ENCODE measurements at places on chromosomes 7 and 10.

DNA sequence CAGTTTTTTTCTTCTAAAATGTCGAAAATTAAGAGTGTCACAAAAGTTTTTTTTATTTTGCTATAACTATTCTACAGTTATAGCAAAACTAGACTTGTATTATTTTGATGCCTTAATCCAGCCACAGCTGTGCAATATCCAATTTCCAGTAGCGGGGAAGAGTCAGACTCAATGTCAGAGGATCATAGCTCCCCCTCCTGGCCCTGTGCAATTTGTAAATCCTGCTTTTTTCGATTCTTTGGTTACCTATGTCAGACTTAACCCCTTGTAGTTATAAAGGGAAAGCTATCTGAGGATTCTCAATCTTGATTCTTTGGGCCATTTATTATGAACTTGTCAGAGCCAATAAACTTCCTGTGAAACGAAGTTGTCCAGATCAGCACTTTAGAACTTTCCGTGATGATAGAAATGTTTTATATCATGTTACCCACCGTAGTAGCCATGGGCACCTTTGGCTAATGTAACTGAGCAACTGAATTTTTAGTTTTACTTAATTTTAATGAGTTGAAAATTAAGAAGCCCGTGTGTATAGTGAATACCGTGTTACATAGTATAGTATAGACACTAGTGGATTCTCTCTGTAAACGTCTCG is 87.7 kb upstream of the PRKCQ start:
- DNase-seq = no peak

DNA sequence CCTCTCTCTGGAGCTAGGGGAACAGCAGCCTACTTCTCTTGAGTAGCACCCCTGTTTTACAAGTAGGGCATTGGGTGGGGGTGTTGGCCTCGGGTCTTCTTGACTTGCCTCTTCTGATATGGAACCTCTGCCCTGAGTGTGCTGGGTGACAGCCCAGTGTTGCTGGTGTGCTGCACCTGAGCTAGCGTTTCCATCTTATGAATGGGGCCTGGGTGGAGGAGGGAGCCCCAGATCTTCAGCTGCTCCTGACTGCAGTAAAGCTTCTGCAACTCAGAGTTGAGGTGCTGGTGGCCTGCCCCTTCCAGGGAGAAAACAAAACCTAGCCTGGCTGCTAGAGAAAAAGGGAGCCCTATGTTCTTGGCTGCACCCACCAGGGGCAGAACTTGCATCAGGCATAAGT is 202.5 kb upstream of the SHH start:
- DNase-seq = no peak

- no peak for DNase-seq
Observed at GRCh38 chr10:19843487-19843886, 27.3 kb downstream of the PLXDC2 start.

DNA sequence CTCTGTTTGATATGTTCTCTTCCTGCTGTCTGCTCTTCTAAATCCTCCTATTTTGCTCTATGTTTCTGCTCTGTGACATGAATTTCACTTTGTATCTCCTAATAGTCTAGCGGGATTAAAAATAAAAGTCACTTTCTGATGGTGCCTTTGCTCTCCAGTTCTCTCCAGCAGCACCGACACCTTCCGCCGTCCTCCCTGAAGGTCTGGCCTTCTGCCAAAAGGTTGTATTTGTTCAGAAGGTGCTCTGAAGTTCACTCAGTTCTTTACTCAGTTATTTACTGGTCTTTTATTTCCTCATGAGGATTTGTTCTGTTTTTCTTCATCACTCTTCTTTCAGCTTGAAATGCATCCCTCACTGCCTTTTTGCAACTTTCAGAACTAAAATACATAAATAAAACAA is 11.2 kb upstream of the EPHA1 start:
- no peak for DNase-seq

DNA sequence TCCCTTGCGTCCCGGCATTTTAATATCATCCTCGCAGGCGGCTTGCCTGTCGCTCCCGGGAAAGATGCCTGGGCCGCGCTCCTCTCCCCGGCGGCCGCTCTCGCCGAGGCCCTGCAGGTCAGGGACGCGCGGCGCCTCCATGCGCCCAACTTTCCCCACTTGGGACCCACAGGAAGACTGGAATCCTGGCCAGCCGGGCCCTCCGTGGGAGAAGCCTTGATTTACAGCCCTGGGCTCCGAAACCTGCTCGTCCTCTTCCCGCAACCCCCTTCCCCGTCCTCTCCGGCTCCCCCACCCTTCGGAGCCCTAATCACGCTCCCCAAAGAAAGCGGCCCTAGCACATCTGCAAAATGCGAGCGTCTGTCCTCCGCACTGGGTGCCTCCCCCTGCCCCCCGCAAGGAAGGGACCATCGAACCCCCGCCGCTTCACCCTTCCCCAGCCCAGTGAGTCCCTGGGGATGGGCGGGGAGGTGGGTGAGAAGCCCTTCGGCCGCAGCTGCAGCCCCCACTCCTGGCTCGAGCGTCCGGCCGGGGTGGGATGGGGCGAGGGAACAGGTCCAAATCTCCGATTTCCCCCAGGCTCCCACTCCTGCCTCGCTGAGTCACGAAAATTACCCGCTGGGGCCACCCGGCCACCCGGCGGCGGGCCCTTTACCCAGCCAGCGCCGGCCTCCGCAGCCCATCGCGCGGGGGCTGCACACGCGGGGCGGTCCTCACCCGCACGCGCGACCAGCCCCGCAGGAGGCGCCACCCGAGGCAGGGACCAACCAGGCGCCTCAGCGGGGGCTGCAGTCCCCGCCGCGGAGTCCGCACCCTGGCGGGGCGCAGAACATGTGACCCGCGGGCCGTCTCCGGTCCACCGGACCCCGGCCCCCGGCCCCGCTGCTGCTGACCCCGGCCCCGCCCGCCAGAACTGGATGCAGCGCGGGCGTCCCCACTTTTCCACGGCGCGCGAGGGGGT is 695 bp downstream of the HSPA12A start:
- no peak for DNase-seq

DNA sequence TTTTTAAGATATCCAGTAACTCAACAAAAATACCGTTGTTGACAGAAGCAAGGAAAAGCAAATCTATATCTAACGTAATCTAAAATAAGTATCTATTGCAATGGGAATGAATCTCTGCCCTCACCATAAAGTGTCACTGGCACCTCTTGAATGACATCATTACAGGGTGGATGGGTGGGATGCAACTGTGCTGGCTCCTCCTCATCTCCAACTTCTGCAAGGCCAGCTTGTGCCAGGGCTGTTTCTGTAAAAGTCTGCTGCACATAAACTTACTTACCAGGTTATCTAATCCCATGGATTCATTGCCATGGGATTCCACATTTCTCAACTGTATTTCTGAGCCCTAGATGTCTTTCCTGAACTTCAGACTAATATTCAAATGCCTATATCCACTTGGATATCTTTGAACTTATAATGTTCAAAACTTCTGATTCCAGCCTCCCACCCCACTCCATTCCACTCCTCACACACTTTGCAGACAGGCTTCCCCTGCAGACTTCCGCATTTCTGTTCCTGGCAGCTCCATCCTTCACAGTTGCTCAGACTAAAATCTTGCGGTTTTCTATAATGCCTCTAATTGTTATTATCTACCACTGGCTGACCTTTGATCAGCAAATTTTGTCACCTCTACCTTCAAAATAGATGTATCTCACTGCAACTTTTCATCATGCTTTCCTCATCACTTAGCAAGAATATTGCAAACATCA is 10.7 kb downstream of the FGL2 start:
- DNase-seq = no peak

GRCh38 chr7:116224492-116225098 is 14.3 kb downstream of the TES start:
- DNase-seq = no peak

DNA sequence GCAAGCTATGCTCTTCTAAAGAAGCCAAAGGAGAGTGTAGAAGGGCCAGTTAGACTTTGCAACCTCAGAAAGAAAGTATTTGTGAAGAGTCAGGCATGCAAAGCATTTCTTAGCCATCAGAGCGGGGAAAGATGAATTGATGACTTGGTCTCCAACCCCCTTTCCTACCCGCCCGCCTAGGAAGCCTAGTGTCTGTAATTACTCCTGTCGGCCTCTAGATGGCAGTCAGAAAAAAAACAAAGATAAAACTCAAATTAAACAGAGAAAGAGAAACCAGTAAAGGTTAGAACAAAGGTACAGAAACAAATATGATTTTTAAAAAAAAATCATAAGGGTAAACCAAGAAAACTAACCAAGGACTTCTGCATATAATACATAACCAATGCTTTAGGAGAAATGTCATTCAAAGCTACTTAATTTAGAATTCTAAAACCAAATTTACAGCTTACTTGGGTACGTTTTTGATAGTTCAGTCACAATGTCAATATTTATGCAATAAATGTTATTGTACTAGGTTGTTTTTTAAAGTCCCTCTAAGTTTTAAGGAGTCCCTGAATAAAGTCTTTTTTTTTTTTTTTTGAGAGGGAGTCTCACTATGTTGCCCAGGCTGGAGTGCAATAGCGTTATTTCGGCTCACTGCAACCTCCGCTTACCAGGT is 97.6 kb downstream of the LYZL1 start:
- DNase-seq = no peak

DNA sequence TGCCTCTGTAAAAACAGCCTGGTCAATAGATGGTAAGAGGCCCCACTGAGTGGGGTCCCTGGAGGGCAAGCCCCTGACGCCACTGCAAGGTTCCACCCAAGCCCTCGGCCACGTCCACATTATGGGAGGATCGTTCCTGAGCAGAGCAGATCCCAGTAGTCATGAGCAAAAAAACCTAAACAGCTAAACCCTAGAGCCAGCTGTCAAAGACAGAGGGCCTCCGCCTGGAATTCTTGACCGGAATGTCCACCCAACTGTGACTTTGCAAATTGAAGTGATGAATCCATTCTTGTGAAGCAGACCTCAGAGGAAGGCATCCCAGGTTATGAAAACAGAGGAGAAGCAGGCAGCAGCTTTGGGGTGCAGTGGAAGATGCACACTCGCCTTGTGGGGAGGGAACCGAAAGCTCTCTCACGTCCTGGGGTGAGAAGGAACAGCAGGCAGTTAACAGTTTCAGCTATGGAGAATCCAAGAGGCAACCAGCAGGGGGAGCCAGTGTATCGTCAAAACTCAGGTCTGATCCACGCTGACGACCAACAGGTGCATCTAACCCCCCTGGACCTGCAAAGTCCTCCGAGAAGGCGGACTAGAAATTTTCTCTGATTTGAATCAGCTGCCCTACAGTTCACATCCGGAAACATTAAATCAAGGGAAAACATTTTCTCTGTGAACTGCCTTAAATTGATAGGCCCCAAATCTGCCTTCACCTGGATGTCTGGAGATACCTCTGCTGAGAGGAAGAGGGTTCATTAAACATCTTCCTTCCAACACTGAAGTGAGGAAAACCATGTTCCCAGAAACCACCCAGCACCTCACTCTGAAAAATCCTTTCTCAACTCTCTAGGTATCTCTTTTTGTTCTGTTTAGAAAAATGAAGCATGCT is 139.1 kb upstream of the PFKP start:
- peak; percentile 50 for DNase-seq

GRCh38 chr7:130352194-130353074 is 7.8 kb downstream of the CPA5 start:
- no peak for DNase-seq

- no peak for DNase-seq
Observed at GRCh38 chr7:7529328-7529727, 6.3 kb downstream of the COL28A1 start.

- no peak for DNase-seq
Observed at GRCh38 chr7:137609500-137609899, 237.3 kb downstream of the DGKI start.

DNA sequence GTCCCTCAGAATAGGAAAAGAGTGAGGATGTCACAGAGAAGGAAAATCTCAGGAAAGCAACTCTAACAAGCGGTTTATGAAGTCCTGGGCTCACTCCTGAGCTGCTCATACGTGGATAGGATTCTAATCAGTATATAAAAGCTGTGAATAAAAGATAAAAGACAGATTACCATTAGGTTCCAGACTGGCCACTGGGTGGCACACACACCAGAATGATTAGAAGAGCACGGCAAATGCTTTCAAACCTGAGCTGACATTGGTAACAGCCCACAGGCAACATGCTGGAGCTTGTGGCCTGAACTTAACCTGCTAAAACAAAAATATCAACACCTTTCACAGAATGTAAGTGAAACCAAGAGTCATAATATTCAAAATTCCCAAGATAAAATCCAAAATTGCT is 370.8 kb downstream of the GRID1 start:
- DNase-seq = no peak

GRCh38 chr7:57821438-57822382 is 371.7 kb downstream of the ZNF716 start:
- no peak for DNase-seq

- no peak for DNase-seq
Observed at GRCh38 chr7:30743371-30744074, 8.4 kb upstream of the INMT start.

DNA sequence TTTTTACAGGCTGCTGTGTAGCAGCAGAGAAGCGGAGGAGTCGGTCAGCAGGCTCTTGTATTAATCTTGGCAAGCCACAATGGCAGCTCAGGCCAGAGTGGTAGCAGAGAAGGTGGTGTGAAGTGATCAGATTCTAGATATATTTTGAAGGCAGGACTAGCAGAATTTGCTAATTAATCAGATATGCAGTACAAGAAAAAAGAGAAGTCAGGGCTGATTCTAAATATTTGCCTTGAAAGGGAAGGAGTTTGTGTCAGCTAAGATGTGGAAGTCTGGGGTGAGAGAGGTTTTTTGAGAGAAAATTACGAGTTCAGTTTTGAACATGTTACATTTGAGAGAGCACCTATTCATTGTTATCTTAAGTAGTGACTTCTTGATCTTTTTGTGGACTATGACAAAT is 176.3 kb downstream of the WNT2 start:
- no peak for DNase-seq

- peak; percentile 56 for DNase-seq
Observed at GRCh38 chr10:11145495-11145855, 127.8 kb downstream of the CELF2 start.

DNA sequence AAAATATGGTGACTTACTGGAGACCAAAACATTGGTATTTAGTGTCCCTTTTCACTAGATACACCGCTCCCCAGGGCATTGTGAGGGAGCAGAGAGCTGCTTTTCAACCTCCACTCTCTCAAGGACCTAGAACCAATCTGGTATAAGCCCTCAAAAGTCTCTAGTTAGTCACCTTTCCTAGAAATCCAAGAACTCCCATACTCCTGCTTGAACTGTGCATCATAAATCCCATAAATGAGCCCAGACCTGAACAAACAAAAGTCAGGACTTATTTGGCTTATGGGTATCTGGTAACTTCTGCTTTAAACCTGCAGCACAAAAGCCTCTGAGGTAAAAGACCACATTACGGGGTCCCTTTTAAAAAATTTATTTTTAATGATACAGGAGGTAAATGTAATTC is 603.1 kb upstream of the LRRTM3 start:
- DNase-seq = no peak

GRCh38 chr7:1369916-1370657 is 89.2 kb downstream of the MICALL2 start:
- DNase-seq = no peak

- DNase-seq = no peak
Observed at GRCh38 chr10:30284865-30285594, 64.0 kb downstream of the MTPAP start.

DNA sequence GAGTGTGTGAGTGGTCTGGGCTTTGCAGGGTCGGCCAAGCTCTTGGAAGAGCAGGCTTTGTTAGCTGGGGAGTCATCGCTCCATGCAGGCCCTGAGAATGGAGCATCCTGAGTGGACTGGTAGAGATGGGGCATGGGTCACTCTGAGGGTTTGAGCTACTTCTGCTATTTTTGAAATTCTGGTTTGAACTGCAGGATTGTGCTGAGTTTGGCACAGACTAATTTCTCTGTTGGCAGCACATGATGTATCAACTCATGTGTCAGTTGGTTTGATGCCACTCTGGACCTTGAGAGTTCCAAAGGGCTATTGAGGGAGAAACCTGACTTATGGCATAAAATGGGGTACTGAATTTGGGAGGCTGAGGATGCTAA is 56.3 kb downstream of the LRMDA start:
- DNase-seq = no peak

- no peak for DNase-seq
Observed at GRCh38 chr10:124075231-124075955, 18.0 kb downstream of the CHST15 start.
